ENCODE measurements at places on chromosomes 1 and 21.

DNA sequence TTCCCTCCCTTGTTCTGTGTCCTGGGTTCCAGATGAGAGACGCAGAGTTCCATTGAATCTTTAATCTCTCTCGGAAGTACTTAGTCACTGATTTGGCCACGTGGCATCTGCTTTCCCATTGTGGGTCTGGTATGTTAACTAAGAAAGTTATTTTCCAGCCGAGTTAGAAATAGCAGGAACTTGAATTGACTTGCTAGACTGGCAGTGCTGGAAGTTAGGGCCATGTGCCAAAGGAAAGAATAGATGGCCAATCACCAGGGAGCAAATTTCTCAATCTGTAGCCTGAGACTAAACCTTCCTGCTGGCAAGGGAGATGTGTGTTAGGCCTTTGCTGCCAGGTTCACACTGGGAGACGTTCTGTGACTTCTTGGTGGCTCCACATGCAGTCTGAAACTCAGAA is 24.2 kb upstream of the SLFNL1 start:
- no peak for DNase-seq

GRCh38 chr1:68623700-68624099 is 126.8 kb upstream of the DEPDC1 start:
- DNase-seq = no peak

GRCh38 chr1:229951856-229952534 is 115.0 kb upstream of the GALNT2 start:
- no peak for DNase-seq

DNA sequence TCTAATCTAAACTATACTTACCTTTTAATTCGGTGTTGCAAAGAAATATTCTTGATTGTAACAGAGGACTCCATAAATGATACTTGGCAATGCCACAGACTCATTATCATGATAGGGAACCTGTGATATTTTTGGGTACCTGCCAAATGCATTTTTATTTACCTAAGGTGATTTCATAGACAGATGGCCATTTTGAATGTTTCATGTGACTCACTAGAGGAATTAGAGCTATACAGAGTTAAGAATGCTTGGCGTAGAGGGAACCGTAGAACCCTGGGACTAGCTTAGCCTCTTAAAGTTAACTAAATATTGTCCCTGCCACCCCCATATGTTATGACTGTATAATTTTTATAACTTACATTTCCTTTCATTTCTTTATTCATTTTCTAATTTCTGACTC is 136.1 kb downstream of the DISP1 start:
- no peak for DNase-seq

DNA sequence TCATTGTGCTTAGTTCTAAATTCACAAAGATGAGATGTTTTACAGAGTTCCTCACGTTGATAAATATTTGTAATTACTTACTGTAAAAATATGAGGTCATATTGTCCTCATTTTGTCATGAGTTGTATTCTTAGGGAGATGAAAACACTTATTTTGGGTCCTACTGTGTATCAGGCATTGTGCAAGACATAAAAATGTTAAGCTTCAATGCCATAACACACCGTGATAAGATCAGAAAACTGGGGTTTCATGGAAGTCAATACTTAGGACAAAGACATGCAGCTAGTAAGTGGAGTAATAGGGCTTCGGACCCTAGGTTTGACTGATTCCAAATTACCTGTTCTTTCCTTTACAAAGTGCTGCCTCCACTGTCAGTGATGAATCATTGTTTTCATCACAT is 720.7 kb upstream of the ZP4 start:
- DNase-seq = no peak

DNA sequence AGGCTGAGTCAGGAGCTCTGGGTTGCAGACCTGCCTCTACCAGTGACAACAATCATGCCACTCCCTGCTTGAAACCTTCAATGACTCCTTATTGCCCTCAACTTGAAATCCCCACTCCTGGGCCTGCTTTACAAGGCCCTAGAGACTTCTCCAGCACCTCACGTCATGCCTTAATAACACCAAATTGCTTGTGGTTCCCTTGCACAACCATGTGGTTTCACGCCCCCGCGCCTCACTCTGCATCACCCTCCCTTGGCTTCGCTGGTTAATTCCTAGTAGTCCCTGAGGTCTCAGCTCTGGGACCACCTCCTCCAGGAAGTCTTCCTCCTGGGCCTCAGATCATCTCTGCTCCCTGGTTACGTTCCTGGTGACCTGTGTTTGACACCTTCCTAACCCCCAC is 33.0 kb downstream of the EPHA2 start:
- no peak for DNase-seq

DNA sequence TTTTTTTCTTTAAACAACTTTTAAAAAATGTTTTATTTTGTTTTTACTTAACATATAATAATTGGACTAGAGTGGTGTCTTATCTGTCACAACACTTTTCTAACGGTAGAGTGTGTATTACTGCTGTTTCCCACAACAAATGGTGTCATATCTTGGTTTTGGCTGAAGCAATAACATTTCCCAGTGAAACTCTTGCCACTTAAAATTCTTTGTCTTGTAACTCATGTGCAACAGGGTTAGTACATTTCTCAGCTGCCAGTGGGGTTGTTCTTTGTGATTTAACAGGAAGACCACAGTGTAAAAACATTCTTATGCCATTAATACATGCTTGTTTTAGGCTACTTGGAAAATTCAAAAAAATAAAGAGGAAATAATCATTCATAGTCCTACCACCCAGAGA is 43.5 kb downstream of the ALPL start:
- DNase-seq = no peak

GRCh38 chr1:38210021-38210894 is 163.7 kb upstream of the POU3F1 start:
- DNase-seq = peak; percentile 82

DNA sequence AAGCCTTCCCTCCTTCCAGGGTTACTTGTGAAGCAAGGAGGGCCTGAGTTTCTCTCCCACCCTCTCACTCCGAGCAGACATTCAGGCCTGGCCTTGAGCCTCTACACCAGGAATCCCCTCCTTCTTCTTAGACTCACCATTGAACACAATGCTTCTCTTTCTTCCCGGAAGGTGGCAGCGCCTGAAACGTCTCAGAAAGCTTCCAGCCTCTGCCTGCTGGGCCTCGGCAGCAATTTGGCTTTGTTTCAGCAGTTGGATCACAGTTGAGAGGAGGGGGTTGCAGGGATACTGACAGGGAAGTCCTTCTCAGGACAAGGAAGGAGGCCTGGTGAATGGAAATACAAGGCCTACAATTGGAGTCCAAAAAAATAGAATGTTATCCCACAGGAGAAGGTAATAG is 6.3 kb downstream of the CLDN8 start:
- DNase-seq = no peak

DNA sequence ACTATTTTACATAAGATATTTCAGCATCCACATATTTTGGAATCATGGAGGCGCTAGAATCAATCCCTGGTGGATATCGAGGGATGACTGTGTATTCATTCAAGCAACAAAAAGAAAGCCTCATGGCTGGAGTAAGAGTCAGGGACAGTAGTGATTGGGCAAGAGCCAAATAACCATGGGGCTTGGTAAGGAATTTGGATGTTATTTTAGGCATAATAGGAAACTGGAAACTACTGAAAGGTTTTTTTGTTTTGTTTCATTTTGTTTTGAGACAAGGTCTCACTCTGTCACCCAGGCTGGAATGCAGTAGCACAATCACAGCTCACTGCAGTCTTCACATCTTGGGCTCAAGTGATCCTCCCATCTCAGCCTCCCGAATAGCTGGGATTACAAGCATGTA is 33.8 kb upstream of the EYA3 start:
- DNase-seq = no peak

GRCh38 chr1:177346790-177347359 is 176.1 kb downstream of the BRINP2 start:
- no peak for DNase-seq

- peak; percentile 99 for DNase-seq
These were observed 4.4 kb downstream of the ENTREP3 start for GRCh38 chr1:155250633-155251449.

- DNase-seq = no peak
These were observed 468.7 kb downstream of the ADGRL2 start for GRCh38 chr1:82269431-82269830.

GRCh38 chr1:240258910-240259309 is 167.2 kb downstream of the FMN2 start:
- no peak for DNase-seq

DNA sequence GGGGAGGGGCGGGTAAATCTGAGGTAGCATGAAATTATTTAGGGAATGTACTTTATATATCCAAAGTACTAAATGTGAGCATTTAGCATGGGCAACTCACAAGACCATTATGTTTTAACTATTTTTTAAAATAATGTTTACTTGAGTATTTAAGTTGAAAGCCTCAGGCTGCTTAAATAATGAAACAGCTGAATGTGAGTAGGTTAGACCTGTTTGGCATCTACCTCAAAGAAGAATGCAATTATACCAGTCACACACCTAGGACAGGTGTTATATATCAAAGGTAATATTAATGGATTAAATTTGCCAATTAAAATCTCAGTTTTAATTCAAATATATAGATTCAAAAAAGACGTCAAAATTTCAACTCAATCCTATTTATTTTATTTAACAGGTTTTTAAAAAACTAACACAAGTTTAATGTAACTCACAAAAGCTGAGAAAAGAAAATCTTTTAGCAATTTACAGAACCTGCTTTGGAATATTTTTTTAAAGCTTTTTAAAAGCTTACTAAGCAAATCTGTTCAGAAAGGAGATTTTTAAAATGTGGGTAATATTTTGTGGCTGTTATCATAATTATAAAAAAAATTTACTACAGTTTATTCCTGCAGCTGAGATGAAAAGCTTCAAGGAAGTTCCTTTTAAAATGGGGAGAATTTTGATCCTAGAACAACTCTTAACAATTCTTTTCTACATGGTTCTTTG is 104.6 kb upstream of the LBR start:
- DNase-seq = no peak

DNA sequence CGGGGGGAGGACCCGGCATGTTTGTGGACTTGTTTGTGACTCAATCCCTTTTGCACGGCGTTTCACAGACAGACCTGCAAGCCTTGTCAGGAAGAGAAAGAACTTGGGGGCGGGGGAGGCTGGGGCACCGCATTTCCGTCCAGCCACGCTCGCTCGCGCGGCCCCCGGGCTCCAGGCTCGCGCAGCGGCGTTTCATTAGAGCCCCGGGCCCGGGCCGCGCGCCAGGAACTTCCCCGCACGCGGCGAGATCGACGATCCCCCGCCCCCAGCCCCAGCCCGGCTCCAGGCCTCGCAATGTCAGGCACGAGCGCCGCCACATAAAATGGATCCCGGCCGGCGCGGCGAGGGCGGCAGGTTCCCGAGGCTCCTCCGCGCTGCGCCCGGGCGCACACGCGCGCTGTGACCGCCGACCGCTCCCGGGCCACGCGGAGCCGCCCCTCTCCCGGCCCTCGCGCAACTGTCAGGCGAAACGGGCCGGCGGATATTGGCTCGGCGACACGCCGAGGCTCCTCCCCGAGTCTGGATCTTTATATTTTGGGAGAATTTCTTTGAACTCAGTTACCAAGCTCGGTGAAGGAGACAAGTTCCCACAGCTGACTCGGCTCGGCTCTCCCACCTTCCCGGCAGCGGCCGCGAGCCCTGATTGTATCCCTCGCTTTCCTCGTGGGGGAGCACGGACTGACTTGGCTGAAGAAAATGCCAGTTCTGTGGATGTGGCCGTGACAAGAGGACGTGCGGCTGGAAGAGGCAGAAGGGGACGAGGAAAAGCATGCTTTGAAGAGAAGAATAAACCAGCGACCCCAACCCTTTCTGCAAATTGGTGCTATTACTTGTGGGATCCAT is at the start of gene KIF26B:
Gene KIF26B, plus strand, starts transcription at position 557 of the 843 bp plus-strand sequence. CDS start 440 bp downstream, outside the sequence.
- DNase-seq = no peak

DNA sequence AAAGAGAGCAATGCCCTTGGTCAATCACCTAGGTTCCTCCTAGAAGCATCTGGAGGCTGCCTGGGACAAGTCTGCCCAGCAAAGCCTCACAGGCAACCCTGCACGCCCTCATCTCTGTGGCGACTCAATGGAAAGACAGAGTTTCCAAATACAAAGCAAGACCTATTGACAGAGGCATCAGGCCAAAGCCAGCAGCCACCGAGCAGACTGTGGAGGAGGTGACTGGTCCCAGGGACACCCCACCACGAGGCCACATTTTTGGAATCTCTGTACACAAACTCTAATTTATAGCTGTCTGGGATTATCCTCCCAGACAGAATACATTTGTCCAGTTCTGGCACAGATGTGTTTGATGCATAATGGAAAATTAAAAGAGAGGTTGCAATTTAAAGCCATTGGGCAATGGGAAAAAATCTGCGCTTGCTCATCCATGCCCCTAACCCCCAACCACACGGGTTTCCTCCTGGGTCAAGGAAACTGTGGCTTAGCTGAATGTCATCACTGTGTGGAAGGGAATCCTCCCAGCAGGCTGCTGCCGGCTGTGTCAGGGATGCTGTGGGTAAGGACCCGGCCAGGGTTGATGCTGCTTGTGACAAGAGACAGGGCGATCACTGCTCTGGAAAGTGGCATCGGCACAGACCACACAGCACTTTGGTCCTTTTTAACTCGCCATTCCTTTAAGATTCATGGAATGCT is 14.3 kb downstream of the TSPAN2 start:
- no peak for DNase-seq

- no peak for DNase-seq
These were observed 4.9 kb downstream of the MDM4 start for GRCh38 chr1:204520834-204521709.

GRCh38 chr1:243730487-243731150 is 119.4 kb downstream of the AKT3 start:
- no peak for DNase-seq

DNA sequence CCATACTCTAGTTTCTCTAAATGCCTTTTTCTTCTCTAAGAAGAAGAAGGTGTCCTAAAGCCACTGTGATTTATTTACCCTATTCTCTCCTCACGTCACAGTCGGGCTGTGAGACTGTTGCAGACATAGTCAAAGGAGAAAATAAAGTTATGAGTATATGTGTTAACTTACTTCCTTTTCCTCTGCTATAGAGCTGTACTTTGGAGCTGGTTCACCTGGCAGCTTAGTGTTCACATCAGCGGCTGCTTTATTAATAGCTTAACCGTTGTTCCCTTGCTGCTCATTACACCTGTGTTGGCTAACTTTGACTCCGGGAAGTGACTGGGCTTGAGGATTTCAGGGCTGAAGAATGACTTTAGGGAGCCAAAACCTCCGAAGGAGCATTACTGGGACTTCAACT is 3.6 kb downstream of the PFKFB2 start:
- DNase-seq = no peak

GRCh38 chr1:215501496-215501895 is 65.6 kb upstream of the KCTD3 start:
- no peak for DNase-seq

DNA sequence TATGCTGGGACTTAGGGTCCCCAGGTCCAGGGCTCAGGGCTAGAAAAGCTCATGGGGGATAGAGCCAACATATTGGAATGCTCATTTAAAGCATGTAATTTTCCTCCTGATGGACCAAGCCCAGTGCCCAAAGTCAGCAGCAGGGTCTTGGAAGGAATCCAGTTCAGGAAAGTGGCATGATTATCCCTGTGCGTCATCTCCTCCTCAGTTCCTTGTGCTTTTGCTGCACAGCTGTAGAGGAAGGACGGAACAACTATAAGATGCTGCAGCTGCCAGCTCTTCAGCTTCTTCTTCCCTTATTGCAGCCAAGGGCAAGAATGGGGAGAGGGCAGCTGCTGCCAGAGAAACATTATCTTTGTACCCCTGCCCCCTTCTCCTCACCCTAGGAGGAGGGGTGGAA is 58.4 kb downstream of the OVGP1 start:
- no peak for DNase-seq

GRCh38 chr1:112510340-112510739 is 1.6 kb downstream of the WNT2B start:
- DNase-seq = no peak
